ENCODE measurements at places on chromosomes 12 and 14.

DNA sequence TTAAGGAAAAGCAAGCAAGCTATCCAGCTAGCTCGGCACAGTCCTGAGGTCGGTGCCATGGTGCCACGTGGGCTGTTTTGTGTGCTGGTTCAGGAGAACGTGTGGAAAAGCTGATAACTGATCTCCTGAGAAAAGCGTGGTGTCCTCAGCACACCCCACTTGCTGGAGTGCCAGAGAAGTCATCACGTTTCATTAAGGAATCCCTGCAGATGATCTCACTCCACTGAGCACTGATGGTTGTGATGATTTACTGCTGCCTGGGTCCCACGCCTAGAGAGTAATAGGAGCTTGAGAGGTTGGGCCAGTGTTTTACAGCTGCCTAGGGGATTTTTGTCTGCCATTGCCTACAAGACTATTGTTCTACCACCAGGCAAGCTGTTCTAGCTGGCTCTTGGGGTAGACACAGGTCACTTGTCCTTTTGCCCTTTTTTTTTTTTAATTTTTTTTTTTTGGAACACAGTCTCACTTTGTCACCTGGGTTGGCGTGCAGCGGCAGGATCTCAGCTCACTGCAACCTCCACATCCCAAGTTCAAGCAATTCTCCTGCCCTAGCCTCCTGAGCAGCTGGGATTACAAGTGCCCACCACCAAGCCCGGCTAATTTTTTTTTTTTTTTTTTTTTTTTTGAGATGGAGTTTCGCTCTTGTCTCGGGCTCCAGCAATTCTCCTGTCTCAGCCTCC is 42.3 kb upstream of the EVL start:
- DNase-seq, result no peak

DNA sequence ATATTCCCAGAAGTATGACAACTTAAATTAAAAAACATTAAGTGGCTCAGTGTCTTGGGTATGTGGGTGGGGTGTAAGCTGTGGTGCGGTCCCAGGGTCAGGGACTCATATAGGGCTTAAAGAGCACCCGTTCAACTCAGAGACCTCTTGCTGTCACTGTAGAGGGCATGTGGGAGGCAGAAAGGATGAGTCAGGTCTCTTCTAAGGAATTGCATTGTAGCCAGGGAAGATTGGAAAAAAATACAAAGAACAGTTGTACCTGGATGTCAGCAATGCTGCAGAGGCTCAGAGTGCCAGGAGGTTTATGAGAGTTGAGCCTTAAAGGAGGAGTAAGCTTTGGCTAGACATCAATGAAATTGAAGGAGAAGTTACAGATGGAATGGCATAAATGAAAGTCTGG is 104.1 kb downstream of the MYRFL start:
- DNase-seq, result no peak

- no peak for DNase-seq
Measured at GRCh38 chr14:70660967-70661893, 19.5 kb downstream of the TTC9 start.

DNA sequence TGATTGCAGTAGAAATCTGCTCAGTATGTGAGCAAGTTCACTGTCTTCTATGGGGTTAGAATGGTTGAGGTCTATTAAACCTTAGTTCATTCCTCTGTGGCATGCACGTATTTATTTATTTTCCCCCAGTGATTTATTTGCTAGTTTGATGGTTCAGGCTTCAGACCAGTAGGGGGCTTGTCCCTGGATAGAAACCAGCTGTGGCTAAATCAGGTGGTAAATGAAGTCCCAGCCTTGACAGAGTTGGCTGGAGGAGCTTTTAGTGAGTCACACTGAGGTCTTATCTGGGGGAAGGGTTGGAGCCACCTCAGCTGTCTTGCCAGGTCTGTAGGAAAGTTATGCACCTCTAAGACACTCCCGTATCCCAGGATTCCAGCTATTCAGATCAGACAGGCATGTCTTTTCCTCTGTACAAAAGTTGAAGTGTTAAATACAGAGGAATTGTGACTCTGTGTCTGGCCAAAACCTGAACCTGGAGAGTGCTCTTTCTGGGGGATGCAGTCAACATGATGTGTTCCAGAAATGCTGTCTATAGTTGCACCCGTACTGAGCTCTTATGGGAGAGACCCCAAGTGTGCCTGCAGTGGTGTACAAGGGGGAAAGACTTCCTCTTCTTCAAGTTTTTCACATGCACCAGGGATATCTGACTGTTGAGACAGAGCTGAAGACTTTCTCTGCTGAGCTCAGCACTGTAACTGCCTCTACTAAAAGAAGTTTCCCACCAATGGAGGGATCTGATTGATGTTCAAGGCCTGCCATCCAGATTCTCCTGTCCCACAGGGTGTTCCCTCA is 1322.1 kb downstream of the TMEM121 start:
- DNase-seq, result no peak

- DNase-seq, result no peak
Measured at GRCh38 chr14:83255015-83255726, 1721.5 kb upstream of the SEL1L start.

- DNase-seq, result no peak
Measured at GRCh38 chr12:14949631-14950030, 11.3 kb upstream of the ERP27 start.

DNA sequence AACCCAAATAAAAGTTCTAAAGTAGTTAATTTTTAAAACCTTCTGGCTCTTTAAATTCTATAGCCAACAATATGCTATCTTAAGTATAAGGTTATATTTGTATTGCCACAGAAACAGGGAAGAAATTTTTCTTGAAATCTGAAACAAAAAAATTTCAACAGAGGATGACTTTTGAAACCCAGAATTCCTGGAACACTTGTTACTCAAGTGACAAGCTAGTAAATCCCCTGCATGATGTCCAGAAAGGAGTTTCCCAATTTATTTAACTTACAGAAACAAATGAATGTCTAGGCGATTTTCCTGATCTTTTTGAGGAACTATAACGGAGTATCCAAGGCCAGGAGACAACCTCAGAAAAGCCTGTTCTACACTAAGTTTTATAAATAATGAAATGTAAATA is 69.6 kb downstream of the SLC41A2 start:
- no peak for DNase-seq

All from stimulated activated CD8-positive, alpha-beta memory T cell treated with anti-CD3 and anti-CD28 coated beads, Interleukin-15, amount 100 ng/mL, for 48 hours (primary cell).